Muscle of leg (tissue), 16 donors: ENCODE measurements at places on chromosomes 11 and 22.

GRCh38 chr11:121936370-121936769 is 179.6 kb downstream of the BLID start:
- no peak for DNase-seq

DNA sequence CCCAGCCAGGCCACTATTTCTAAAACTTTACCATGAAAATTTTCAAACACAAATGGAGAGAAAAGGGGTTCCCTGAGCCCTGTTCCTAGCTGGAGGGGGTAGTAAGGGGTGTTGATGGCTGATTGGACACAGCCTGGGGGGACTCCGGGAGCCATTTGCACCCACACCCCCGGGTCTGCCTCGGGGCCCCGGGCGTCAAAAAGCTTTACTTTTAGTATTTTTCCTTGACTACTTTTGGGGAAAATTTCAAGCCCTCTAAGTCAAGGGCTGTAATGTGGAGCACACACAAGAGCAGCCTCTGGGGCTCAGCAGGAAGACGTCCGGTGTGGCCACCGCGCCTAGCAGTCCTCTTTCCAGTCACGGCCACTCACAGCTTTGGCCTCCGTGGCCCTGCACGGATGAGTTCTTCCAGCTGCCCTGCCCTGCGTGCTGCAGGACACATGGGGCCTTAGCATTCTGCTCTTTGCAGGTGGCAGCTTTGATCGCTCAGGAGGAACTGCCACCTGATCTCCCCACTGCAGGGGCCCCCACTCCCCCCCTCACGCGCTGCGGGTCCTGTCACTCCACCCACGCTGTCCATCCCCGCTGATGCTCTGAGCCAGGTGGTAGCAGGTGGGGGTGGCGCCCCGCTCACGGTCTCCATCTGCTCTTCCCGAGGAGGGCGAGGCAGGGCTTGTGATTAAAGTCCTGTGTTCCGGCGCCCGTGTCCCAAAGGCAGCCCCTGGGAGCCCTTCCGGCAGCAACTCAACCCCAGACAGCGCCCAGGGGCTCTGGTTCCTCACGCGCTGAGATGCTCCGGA is 14.4 kb downstream of the RNH1 start:
- no peak for DNase-seq

DNA sequence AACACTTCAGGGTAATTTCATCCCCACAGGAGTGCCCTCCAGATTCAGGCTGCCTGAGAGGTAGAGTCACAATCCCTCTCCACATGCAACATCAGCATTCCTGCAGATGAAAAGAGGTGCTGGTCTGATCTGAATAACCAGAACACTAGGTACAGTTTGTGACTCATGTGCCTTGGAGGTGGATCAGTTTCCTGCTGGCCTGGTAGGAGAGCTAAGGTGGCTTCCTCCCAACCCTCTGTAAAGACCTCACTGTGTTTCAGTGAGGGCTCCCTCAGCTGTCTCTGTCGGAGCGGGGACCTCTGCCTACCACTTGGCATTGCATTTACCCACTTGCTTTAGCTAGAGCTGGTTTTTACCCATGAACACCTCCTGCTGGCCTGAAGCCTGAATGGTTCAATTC is 7.6 kb downstream of the OR9G1 start:
- no peak for DNase-seq

- no peak for DNase-seq
Observed at GRCh38 chr11:103659206-103659618, 377.2 kb upstream of the DDI1 start.
